T-helper 1 cell (primary cell): ENCODE measurements at places on chromosomes 3 and 15.

DNA sequence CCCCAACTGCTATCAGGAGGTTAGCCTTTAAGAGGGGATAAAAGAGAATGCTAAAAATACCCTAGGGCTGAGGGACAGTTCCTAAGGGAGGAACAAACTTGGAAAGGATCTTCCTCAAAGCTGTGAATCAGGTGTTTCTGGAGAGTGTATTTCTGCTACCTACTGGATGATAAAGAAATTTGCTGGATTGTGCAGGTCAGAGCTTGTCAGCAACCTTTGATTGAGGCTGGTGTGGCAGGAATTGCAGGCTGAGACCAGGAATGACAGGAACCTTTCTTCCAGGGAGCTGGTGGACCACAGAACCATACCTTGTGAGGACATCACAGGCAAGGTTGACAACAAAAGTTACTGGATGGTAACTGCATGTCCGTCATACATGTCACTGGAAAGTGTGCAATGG is 14.6 kb upstream of the OR5K4 start:
- DNase-seq = no peak

DNA sequence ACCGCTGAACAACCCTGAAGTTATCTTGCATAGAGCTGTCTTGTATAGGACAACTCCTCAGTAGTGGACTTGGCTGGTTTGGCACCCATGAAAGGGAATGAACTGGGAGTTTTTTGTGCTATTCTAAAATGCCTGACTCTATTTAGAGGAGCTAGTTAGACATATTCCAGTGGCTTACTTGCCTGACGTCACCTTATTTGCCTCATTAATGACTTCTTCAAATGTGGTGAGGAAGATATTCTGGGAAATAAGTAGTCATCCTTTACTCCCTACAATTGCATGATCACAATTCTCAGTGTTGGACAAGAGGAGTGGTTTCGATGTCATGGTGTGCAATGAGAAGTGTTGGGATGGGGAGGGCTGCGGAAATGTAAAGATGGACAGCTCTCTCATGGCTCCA is 509.2 kb upstream of the MDFIC2 start:
- no peak for DNase-seq

DNA sequence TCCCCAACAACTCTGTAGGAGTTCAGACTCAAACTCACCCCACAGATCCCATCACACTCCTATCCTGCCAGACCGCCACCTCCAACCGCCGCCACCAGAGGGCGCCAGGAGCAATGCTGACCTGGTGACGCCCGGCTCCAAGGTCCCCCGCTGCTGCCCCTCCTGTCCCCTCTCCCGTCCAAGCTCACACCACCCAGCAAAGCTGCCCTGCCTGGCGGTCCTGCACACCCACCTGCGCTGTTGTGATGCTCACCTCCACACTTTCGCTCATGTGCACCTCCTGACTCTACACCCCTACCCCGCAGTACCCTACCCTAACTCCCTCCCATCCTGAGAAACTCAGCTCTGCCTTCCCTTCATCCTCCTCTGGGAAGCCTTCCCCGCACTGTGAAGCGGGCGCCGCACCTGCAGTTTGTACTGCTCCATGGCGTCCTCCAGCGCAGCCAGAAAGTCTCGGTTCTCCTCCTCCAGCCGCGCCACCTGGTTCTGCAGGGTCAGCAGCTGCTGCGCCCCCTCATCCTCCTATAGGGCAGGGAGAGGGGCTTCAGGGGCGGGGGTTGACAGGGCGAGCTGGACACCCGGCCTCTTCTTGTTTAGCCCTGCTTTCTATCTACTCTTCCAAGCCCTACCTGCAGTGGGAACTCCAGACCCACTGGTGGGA is 7.9 kb downstream of the KIF7 start:
- DNase-seq = peak; percentile 28

DNA sequence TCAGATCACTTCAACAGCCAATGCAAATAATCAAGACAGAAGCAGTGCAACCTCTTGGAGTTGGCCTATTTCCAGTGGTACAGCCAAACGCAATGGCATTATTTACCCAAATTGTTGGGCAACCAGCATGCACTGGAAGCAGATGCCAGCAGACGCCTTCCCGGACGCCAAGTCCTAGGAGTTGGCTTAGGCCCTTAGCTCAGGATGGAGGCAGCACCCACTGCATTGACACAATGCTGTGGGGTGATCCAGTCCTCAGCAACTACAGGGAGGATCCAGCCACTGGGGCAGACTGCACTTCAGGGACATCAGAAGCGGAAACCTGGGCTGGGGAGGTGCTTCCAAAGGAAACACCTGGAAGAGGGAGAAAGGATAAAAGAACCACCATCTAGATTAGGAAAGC is 290.4 kb downstream of the FAM43A start:
- DNase-seq = no peak

GRCh38 chr15:64333986-64334929 is 21.7 kb downstream of the CSNK1G1 start:
- DNase-seq = peak; percentile 36

GRCh38 chr15:30650012-30650929 is 24.3 kb downstream of the ARHGAP11B start:
- DNase-seq = no peak

GRCh38 chr3:31946484-31947081 is 34.5 kb downstream of the OSBPL10 start:
- no peak for DNase-seq

GRCh38 chr3:113128386-113129015 is 82.9 kb upstream of the BOC start:
- no peak for DNase-seq

- peak; percentile 57 for DNase-seq
Measured at GRCh38 chr3:120561251-120562045, 34.7 kb upstream of the NDUFB4 start.

GRCh38 chr15:59290295-59291212 is 82.1 kb downstream of the MYO1E start:
- no peak for DNase-seq

DNA sequence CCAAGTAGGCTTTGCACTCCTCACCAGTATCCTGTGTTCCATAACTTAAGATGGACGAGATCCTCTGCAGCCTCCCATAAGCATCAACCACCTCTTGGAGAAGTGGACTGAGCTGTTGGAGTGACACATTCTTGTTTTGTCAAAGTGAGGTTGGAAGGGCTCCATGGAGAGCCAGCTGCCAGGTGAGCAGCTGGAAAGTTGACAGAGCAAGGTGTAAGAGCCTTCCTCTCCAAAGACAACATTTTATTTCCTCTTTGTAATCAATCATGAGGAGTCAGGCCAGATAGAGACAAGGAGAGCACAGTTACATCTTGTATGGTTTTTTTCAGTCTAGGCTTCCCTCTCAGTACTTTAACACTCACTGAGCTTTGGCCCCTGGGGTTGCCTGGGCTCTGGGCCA is 5.1 kb downstream of the ABI3BP start:
- DNase-seq = no peak

DNA sequence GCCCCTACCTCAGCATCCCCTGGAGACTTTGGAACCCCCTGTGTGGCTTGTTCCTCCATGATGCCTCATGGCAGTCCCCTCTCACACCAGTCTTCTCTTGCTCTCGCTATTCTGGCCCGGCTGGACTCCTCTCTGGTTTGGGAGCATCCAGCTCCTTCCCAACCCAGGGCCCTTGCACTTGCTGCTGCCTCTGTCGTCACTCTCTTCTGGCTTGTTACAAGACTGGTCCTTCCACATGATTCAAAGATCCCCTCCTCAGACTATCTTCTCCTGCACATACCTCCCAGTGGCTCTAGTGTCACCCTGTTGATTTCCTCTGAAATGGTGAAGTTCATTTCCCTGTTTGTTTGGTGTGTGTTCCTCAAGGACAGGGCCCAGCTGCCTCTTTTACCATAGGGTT is 6.5 kb upstream of the GNAI2 start:
- no peak for DNase-seq

- DNase-seq = no peak
Measured at GRCh38 chr15:95041297-95041696, 809.9 kb downstream of the MCTP2 start.

GRCh38 chr3:185733980-185734724 is 90.7 kb downstream of the IGF2BP2 start:
- no peak for DNase-seq

DNA sequence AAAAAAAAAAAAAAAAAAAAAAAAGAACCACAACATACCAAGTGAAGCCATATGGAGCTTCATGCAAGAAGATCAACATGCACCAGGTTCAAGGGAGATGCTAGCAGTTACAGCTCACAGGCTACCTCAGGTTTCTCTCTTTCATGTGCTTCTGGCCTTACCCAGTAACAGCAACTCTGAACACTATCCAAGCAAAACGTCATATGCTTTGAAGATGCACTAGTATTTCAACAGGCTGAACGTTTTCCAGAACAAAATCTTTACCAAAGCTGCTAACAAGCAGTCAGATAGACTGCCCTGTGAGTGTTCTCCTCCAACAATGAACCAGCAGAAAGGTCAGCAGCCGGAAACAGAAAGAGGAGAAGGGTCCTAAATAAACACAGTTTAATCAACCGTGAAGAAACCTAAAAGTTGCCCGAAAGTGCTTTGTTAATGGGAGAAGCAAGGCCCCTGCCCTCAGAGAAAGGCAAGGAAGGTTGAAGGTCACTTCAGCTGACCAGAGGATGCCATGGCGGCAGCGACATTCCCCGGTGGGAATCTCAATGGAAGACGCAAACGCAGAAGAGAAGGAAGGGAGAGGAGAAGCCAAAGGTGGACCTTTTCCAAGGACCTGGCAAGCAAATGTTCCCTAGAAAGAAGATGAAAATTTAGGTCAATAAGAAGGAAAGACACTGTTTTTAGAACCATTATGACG is 80.1 kb downstream of the CCNL1 start:
- no peak for DNase-seq

GRCh38 chr3:59698091-59698490 is 648.3 kb upstream of the CFAP20DC start:
- DNase-seq = no peak

- no peak for DNase-seq
Measured at GRCh38 chr15:37046876-37047614, 53.3 kb downstream of the MEIS2 start.

- DNase-seq = no peak
Measured at GRCh38 chr3:39149498-39150147, 3.8 kb downstream of the CSRNP1 start.
